ENCODE measurements at places on chromosomes 3 and 15.
A peak's percentile ranks its signal among the peaks of the same experiment; 100 is the strongest.

GRCh38 chr15:48541341-48542278 lies 103.9 kb downstream of the FBN1 start:
- no peak for DNase-seq

DNA sequence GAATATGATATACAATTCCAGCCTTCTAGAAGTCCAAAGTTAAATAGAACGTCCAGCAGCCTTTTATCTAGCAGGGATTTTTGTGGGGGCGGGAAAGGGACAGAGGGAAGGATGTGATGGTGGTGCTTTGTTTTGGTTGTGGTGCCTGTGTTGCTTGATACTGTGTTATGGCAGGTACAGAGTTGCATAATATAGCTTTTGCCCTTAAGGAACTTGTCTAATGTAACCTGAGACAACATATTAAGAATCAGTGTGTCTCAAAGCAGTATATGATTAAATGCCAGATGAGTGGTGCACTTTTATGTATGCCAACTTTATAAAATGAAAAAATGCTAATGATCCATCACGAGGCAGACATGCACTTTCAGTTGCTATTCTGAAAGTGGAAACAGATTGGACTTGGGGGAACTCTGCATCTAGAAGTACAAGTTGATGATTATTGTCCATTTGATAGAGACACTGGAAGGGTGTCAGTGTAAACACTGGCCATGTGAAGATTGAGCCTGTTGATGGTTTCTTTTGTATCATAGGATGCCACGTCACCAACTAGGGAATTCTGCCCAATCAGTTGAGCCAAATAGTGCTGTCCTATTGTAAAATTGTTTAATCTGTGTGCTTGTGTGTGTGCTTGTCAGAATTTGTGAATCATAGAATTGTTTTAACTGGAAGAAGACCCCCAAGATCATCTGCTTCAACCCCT lies 23.0 kb downstream of the NEO1 start:
- no peak for DNase-seq

- DNase-seq, result peak; percentile 90
Observed at GRCh38 chr15:57561041-57561711, 30.5 kb upstream of the MYZAP start.

DNA sequence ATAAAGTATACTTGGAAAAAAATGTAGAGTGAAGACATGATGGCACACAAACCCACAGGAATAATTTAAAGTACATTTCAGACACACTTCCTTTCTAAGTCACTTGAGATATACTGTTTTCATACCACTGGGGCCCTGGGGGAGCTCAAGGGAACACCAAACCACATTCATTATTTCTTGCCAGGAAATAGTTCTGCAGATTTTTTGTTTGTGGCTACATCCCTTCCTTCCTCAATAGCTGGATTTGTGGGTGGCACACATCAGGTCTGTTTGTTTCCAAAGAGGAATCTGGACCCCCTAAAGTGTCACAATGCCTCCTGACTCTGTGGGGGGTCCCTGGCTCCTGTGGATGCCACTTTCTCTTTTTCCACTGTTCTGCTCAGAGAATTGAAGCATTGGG lies 153.5 kb upstream of the COL8A1 start:
- DNase-seq, result no peak

- DNase-seq, result no peak
Observed at GRCh38 chr15:65957451-65957850, 88.2 kb downstream of the RAB11A start.

DNA sequence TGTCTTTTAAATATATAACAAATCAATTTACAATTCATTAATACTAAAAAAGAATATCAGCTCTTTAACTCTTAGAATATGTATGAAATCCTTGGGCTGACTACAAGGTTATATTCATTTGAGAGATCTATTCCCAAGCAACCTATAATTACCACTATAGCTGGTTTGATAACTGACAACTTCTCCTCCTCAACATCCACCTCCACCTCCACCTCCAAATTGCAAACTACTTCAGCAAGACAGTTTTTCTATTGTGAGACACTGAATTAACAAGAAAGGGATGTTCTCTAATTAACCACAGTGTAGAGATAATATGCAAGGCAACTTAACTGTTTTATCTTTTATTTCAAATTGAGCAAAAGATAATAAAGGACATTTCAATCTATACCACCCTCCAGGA lies 284.8 kb upstream of the ARL6 start:
- no peak for DNase-seq

- no peak for DNase-seq
Observed at GRCh38 chr3:142270407-142270806, 45.0 kb upstream of the GK5 start.

- DNase-seq, result peak; percentile 25
Observed at GRCh38 chr15:68695061-68695595, 116.3 kb downstream of the CORO2B start.

GRCh38 chr15:67916565-67916964 lies 76.7 kb upstream of the RNU6-1 start:
- no peak for DNase-seq

DNA sequence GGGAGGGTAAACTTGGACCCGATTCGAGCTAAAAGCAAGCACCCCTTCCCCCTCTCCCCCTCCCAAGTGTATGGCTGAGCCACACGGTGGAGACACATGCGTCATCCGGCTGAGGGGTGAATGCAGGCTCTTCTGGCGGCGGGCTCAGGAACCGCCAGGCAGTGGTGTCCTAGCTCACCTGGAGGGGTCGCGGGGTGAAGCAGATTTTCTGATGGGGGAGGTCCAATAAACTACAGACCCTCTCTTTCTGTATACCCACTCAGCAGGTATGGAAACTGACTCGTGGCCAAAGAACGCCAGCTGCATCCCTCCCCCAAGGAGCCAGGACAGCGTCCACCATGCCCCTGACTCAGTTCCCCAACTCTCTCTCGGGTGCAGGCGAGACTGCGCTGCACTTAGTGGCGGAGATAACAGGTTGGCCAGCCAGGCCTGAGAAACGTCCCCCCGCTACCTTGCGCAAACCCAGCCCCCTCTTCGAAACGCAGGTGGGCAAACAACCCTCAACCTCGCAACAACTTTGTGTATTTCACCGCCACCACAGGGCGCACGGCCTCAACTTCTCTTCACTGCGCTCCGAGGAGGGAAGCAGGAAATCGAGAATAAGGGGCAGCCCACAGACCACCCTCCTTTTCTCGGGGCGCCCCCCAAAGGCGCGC lies 1.3 kb downstream of the MAGI1 start:
- DNase-seq, result peak; percentile 83

DNA sequence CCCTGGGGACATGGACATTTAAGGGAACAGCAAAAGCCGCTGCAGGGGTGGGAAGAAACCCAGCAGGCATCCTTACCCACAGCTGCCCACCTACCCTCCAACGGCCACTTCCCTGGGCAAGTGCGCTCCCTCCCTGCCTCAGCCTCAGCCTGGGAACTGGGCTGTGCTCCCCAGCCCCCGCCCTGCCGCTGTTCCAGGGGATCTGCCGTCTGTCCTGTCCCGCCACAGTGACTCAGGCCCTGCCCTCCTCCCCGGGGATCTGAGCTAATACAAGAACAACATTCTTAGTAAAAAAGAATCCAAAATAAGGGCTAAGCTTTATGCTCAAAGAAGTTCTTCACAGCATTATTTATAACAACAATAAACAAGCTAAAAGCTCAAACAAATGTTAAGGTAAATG lies 7.4 kb upstream of the IQSEC1 start:
- no peak for DNase-seq

GRCh38 chr3:64623125-64623524 lies 64.7 kb downstream of the ADAMTS9 start:
- DNase-seq, result no peak

DNA sequence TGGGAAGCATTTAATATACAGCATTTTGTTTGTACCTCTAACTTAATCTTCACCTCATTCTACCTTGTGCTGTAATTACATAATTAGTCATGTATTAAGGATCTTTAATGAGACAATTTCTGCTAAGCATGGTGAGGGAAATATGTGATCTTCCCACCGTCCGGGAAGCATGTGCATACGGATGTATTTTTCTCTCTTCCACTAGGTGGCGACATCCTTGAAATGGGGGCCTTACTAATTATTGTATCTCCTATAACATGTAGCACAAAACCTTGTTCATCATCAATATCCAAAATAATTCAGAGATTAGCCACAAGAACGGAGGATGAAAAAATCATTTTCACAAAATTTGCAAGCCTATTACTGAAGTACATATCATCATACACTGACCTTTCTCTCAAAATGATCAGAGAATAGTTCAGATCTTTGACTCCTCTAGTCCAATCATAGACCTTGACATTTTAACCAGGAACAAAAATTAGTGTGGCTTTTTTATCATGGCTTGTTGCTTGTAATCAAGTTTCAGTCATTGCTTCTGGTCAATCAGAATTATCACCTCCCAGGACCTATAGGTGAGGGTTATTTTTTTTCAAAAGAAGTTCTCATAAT lies 148.9 kb upstream of the GBE1 start:
- peak; percentile 56 for DNase-seq

DNA sequence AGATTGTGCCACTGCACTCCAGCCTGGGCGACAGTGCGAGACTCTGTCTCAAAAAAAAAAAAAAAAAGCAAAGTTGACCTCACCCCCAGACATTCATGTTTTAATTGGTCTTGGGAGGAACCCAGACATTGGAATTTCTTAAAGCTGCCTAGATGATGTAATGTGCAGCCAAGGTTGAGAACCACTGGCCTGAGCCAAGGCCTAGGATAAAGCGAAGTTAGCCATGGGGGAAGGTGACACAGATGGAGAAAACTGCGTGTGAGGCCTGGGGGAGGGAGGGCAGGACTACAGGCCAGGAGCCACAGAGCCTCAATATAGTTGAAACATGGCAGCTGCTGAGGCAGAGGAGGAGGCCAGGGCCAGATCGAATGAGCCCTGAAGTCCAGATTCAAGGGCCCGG lies 21.0 kb downstream of the GLB1 start:
- DNase-seq, result no peak

DNA sequence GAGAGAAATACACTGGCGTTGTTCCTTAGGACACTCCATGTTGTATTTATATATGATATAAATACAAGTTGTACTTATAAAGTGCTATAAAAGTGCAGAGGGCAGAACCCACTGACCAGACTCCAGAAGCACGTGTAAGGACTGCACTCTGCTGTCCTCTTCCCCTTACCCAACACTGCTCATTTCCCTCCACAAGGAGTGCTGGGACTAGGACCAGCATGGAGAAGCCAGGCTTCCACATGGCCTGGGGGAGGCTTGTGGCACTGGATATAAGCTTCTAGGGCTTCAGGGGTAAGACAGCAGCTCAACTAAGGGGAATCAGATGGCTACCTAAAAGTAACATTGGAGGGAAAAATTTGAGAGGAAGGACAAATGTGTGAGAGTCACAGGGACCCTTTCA lies 556.9 kb downstream of the IGSF11 start:
- DNase-seq, result no peak

GRCh38 chr3:16372362-16373292 lies 107.6 kb downstream of the OXNAD1 start:
- no peak for DNase-seq

DNA sequence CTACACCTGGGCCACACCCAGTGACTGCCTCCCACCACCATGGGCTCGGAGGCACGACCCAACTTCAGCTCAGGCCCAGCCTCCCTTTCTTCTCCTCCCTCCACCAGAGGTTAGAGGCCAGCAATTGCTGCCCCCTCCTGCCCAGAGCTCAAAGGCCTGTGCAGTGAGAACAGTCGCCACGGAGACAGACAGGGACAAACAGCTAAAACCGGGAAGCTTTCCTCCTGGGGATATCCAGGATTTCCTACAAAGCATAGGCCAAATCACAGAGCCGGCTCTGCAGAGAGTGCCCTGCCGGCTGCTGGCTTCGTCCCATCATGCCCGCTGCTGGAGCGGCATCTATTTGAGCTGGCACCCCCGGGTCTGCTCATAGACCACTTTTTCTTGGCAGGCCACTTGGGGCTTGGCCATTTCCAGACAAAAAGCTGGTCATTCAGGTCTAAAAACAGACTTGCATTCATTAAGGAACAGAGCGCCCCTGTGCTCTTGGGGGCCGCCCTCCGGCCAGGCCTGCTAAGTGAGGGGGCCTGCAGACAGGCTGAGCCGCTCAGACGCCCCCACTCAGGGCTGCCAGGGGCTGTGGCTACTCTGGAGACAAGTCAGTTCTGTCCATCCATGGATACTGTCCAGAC lies 17.5 kb downstream of the GRAMD2A start:
- DNase-seq, result no peak

- no peak for DNase-seq
Observed at GRCh38 chr3:47636921-47637320, 58.3 kb upstream of the CSPG5 start.

GRCh38 chr3:125108833-125109535 lies 53.2 kb upstream of the HEG1 start:
- no peak for DNase-seq

DNA sequence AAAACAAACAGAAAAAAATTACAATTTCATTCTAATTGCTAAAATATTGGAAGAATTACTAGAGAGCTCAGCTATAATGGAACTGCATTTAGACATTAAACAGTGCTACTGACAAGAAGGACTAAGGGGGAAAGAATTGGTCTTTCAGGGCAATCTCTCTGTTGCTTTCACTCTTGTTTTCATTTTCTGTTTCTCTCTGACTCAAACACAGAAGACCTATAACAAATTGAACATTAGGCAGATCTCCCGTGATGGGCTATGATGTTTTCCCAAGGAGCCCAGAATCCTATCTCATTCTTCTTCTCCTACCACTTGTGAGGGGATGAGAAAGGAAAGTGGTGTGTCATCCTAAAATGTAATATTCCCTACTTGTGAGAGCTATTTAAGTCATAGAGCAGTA lies 358.0 kb upstream of the TGFBR2 start:
- no peak for DNase-seq

GRCh38 chr15:101795455-101795854 lies 7.9 kb upstream of the OR4F6 start:
- DNase-seq, result no peak

DNA sequence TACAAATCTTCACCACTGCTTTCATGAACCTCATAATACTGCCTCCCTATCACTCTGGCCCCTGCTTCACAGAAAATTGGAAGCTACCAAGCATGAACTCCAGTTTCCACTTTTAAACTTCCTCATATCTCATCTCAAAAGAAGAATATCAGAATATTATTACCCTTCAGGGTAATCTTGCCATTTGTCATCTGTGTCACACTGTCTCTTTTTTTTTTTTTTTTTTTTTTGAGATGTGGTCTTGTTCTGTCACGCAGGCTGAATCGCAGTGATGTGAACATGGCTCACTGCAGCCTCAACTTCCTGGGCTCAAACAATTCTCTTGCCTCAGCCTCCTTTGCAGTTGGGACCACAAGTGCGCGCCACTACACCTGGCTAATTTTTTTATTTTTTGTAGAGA lies 80.4 kb upstream of the TCF12 start:
- no peak for DNase-seq

- no peak for DNase-seq
Observed at GRCh38 chr3:85297291-85297690, 338.5 kb downstream of the CADM2 start.

GRCh38 chr3:143979813-143980212 lies 8.2 kb downstream of the DIPK2A start:
- DNase-seq, result no peak

GRCh38 chr3:154111365-154111935 lies 9.7 kb upstream of the ARHGEF26 start:
- DNase-seq, result no peak

DNA sequence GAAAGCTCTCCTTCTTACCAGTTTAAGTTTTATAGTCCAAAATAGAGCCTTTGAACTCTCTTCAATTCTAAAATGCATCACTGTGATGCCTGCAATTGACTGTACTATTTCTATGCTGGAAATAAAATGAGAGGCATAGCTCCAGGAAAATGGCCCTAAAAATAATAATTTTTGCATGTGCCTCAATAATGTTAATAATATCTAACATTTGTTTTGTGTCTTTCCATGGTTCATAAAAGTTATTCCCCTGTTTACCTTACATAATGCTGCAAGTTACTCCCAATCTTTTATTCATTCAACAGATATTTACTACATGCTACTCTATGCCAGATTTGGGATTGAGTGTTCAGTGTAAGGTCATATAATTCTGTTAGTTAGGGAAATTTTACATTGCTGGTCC lies 574.0 kb downstream of the RBMS3 start:
- no peak for DNase-seq
